Left ventricle myocardium superior (tissue), 1 donor: ENCODE measurements at places on chromosomes 12 and 14. TPM values are rescaled to one million over a fixed set of nuclear protein-coding genes. Genes with fewer than 3 reads are reported as not detected.

BCL2L2 gene
- 38.3 TPM for total RNA-seq

RGS6 gene
- 26.0 TPM for total RNA-seq

GRCh38 chr12:16939871-16940306 lies 333.9 kb upstream of the LMO3 start:
- no peak for DNase-seq

DNA sequence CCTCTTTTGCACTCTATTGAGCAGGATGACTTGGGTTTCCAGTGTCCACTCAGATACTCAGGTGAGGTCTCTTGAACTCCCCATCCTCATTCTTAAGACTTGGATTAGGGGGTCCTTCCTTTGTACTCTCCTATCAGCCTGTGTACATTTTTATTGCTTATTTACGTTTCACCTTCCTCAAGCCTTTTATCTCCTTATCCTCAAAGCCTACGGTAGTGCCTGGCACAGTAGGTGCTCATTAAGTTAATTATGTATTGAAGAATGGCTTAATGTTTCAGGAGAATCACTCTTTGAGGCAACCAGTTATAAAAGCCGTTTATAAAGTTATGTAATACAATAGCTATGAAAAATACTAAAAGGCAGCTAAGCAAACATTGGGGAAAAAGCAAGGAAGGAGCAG lies 315.7 kb downstream of the NPAS3 start:
- DNase-seq = no peak

- DNase-seq = no peak
These were observed 241.7 kb downstream of the CEP128 start for GRCh38 chr14:80699861-80700260.

- DNase-seq = no peak
These were observed 348.9 kb upstream of the FAR2 start for GRCh38 chr12:28800129-28800528.
